ENCODE measurements at places on chromosomes 6 and 20. TPM values are rescaled to one million over a fixed set of nuclear protein-coding genes. Genes with fewer than 3 reads are reported as not detected.

The DPPA5 gene
- total RNA-seq: not detected

The SRC gene
- 43.7 TPM for total RNA-seq

The SOD2 gene
- total RNA-seq: 105 TPM

The TAGAP gene
- total RNA-seq: not detected

The BTN2A1 gene
- 7.8 TPM for total RNA-seq

Measured in mammary epithelial cell (primary cell).